ENCODE measurements at places on chromosomes 1 and 21. TPM values are rescaled to one million over a fixed set of nuclear protein-coding genes. Genes with fewer than 3 reads are reported as not detected.

DNA sequence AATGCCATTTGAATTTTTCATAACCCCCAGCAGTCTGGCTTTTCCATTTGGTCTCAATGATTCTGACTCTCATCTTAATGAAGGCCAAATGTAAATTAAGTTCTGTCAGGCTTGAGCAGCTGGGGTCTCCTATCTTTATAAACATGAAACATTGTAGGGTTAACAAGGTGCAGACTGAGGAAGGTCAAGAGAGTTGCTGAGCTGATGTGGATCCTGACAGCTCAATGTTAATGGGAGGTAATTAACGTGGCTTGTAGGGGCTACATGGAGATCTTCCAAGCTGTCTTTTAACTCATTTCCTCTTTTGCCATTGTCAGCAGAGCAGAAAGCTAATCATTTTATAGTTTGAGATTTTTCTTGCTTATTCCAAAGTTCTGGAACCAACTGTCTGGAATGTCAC lies 55.2 kb downstream of the FGGY start:
- DNase-seq, result no peak

DNA sequence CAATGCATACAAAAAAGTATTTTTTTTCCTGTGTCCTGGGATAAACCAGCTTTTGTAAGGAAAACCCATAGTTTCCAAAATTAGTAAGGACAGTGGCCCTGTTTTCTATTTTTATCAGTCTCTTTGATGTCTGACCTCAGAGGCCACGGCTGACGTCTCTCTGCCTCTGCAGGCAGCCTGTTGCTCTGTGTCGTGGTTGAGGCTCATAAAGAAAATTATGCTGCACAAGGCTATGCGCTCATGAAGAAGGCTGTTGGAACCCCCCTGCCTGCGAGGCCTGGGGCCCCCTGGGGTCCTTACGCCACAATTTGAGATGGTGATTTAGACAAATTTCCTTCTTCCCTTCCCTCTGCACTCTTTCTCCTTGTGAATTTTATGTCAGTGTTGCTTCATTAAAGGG lies 48.9 kb downstream of the AGPAT3 start:
- peak; percentile 21 for DNase-seq

DNA sequence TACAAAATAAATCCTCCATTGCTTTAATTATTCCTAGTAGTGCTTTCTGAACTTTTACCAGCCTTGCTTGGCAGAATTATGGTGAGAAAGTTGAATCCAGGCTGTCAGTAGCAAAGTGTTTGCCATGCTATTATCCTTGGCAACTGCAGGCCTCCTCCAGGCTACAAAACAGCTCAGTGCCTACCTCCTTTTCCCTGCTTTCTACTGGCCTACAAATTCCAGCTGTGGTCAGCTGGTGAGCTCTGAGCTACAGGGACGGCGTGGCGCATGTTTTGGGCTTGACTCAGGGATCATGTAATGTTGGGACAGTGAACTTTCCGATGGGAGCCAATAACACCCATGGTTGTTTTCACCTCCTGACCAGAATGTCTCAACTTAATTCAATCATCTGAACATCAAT lies 456.1 kb upstream of the ADAMTS5 start:
- DNase-seq, result peak; percentile 95

The MCOLN2 gene
- 9.6 TPM for total RNA-seq

DNA sequence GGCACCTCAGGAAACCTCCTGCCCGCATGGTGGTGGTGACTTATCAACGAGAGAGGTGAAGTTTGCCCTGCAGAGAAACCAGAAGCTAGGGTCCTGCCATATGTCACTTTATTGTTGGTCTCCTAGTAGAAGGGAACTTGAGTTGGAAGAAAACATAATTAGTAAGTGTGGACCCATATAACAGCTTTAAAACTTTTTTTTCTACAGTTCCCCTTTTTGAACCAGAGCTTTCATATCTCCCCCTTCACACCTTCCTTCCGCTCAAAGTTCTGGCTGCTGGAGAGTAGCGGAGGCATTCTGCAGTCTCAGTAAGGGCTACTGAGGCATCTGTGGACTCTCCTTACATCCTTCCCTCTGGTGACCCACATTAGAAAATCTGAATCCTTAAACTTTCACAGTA lies 48.9 kb downstream of the PHC2 start:
- no peak for DNase-seq

DNA sequence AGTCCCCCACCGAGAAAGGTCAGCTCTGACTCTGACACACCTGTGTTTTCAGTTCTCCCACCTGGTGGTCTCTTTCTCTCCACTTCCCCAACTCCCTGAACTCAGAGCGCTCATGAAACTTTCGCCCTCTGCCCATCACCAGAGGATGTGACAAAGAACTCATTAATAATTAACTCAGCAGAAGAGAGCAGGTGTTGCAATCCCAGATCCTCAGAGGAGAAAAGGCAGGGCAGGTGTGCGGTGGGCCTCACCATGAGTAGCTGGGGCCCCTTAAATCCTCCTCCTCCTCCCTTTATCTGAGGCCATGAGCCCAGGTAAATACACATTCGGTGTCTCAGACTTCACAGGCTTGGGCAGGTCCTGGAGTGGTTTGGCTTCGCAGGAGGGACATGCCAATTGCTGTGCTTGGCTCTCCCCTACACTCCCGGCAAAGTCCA lies 1.7 kb upstream of the LAMB3 start:
- no peak for DNase-seq

GRCh38 chr1:223180731-223181321 lies 37.8 kb upstream of the TLR5 start:
- no peak for DNase-seq

DNA sequence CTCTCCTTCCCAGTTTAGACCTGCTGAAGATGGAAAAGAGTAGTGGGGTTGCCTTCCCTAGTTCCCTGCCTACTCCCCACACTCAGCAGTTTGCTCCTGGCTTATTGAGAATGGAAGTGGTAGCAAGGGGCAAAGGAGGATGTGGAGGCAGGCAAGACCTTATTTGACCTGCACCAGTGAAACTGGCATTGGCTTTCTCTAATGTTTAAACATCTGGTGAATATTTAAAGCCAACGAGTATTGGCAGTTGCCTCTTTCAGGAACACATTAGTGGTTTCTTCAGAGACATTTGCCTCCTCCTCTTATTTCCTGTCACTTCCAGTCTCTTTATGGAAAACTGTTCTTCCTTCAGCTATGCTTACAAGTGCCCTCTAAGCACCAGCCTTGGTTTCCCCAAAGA lies 62.4 kb upstream of the VAV3 start:
- DNase-seq, result no peak

The GJA4 gene
- not detected for total RNA-seq

GRCh38 chr21:39845571-39846130 lies 21.6 kb upstream of the PCP4 start:
- DNase-seq, result peak; percentile 89

The C1QC gene
- total RNA-seq, result not detected

Measured in M059J (cell line).